CD4-positive, alpha-beta T cell treated with Interleukin-4 for 4 hours (primary cell): ENCODE measurements at places on chromosomes 11 and 22.

DNA sequence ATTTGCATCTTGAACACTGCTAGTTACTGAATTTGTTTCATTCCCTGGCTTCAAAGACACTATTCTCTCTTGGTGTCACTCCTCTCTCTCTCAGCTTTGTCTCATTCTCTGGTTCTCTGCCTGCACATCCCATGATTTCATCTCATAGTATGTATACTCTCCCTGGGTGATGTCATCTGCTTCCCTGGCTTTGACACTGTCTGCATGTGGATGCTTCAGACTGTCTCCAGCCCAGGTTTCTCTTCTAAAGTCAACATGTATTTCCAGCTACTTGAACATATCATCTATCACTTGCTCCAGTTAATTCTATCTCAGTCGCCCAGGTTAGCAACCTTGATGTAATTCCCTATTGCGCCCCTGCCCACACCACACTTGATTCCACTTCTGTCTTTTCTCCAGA lies 9.3 kb upstream of the ACAT1 start:
- DNase-seq = no peak

GRCh38 chr11:133207995-133208394 lies 324.3 kb downstream of the OPCML start:
- no peak for DNase-seq

- DNase-seq = no peak
These were observed 11.5 kb upstream of the SLC22A6 start for GRCh38 chr11:62996271-62996670.

DNA sequence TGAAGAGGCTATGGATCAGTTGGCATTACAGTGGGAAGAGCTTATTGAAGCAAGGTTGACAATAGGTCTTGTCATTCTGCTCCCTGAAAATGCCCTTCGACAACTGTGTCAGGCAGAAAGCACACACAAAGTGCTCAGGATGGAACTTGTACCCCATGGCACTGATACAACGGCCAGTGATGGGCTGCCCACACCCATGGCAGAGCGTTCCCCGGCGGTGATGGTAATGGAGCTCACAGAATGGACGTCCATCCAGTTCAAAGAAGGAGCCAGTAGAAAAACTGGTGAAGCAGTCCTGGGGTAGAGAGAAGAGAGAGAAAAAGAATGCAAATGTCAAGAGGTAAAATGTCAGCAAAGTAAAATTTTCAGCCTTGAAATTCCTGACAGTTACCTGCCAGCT lies 19.5 kb upstream of the OR5B21 start:
- DNase-seq = no peak

GRCh38 chr11:121650351-121651256 lies 197.8 kb upstream of the SORL1-AS1 start:
- peak; percentile 39 for DNase-seq

GRCh38 chr11:133928628-133929059 lies 28.1 kb downstream of the IGSF9B start:
- peak; percentile 63 for DNase-seq

DNA sequence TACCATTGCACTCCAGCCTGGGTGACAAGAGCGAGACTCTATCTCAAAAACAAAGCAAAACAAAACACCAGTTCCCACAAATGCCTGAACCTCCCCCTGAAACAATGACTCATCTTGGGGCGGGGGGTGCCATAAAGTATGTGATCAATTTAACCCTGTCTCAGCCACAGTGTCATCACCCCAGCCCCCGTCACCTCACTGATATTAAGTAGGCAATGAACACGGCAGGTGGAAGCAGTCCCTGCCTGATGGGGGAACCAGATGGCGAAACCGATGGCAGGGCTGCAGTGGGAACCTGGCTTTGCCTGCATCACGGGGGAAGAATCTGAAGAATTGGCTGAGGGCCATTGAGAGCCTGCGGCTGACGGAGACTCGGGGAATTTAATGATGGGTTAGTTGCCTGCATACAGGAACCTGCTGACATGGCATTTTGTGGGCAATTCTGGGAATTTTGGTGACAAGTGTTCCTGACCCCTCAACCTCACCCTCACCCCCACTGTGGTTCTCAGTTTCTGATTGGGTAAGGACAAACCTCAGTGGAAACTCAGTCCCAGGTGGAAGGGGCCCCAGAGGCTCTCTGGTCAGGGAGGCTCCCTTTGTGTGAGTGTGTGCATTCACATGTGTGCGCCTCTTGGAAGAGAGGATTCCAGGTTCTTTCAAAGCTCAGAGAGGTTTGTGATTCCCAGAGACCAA lies 39.1 kb upstream of the SHISAL1 start:
- no peak for DNase-seq

DNA sequence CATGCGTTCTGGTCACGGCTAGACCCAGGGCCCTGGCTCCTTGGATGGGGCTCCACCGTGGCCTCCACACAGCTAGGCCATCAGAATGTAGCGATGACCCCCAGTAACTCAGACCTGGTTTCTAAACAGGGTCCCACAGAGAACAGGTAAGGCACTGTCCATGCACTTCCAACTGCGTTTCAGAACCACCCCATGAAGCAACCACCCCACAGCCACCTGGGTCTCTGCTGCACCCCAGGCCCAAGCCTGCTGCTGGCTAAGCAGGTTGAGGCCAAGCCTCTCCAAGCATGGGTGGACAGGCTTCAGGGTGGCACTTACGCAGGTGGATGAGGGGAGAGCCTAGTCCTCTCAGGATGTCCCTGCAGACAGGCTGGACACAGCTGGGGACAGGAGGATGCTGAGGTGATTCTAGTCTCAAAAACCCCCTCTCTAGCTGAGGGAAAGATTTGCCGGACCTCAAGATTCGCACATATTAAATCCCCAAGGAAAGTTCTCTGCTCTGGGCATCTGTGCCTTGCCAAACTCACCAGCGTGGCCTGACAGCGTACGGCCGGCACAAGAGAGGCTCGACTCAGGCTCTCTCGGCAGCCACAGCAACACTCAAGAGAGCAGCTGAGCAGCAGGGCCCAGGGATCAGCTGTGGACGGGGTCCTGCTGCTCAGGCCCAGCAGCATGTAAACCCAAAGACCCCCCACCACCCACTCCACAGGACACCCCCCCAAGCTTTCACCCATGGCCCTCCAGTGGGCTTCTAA lies 141.6 kb downstream of the CRYBB2 start:
- DNase-seq = no peak

DNA sequence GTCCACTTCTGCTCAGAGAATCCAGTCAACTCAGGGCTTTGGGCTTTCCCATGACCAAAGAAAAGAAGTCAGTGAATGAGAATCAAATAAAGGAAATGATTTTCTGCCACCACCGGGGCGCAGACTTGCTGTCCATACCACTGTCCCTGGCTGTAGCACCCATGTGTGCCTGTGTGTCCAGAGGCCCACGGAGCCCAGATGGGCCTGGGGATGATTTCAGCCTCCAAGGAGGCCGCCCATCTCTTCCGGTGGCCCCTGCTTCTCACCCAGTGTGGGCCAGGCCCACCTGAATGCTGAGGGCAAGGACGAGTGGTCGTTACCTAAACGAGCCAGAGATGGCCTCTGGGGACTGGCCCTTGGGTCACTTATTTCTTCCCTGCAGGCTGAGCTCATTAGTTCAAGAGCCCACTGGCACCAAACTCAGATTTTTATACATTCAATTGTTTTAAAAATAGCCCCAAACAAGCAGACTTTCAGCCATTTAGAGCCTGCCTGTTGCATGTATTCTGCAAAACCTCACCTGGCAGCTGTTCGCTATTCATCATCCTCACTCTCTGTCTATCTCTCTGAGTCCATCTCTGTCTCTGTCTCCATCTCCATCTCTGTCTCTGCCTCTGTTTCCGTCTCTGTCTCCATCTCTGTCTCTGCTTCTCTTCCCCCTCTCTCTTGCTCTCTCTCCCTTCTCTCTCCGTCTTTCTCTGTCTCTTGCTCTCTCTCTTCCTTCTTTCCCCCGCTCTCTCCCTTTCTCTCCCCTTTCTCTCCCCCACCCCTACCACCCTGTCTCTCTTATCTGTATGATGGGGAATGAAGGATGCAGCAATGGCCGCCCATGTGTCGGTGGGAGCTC lies 24.2 kb downstream of the KRTAP5-5 start:
- no peak for DNase-seq

DNA sequence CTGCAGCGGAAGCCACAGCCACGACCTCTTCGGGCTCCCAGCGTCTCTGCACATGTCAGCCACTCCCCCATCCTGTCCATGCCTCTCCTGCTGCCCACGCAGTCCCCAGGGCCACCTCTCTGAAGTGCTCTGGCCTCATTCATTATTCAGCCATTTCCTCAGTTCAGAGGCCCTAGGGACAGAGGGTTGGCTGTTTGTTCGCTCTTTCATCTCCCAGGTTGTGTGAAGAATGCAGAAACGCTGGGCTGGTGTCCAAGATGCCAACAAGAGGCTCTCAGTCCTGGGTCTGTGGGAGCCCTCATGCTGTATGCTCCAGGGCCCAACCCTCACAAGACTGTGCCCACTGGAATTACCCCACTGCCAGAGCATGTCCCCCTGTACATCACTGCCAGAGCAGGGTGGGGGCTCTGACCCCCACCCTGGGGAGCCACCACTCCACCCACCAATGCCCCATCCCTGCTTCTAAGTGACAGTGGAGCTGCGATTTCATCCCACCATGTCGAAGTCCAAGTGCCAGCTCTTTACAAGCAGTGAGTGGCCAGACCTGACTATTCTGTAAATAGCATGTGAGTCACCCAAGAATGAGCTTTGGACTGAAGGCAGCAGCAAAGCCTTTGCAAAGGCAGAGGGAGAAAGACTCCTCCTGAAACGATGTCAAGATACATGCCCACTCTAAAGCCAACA lies 209.6 kb downstream of the BUD13 start:
- no peak for DNase-seq

DNA sequence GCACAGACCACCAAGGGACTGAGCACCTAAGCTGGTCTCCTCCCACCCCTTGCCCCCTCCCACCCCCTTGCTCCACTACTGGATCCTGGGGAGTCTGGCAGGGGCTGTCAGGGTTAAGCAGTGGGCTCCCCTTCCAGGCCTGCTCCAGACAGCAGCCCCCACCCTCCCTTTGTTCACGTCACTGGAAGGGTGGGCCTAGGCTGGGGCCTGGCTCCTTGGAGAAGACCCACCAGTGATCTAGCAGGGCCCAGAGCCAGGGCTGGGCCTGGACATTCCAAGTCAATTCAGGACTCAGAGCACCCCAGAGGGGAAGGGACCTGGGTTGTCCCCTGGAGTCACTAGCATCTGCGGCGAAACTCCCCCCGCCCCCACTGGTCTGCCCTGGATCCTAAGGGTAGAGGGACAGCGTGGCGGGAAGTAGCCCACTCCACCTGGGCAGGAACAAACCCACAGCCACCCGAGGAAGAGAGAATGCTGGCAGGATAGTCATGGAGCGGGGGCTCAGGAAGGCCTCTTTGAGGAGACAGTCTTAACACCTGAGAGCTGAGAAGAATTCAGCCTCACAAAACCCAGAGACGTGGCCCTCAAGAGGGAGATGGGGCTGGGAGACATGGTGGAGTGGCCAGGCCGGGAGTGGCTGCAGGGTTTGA lies 45.8 kb downstream of the IGLL1 start:
- DNase-seq = no peak

DNA sequence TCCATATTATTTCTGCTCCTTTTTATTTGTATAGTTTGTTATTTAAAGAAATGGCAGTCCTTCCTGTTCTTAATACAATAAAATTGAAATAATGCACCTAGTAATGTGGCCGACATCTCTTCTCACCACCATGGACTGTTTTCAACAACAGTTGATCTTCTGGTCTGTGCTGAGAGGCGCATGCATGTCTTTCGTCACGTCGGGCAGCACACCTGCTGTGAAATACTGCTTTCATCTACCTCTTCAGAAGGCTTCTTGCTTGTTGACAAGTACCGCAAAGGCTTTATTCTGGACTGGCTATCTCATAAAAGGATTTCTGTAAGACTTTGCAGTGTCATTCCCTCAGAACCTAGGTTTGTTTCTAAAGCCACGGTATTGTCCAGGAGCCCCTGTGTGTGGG lies 13.9 kb upstream of the MYO18B start:
- no peak for DNase-seq

DNA sequence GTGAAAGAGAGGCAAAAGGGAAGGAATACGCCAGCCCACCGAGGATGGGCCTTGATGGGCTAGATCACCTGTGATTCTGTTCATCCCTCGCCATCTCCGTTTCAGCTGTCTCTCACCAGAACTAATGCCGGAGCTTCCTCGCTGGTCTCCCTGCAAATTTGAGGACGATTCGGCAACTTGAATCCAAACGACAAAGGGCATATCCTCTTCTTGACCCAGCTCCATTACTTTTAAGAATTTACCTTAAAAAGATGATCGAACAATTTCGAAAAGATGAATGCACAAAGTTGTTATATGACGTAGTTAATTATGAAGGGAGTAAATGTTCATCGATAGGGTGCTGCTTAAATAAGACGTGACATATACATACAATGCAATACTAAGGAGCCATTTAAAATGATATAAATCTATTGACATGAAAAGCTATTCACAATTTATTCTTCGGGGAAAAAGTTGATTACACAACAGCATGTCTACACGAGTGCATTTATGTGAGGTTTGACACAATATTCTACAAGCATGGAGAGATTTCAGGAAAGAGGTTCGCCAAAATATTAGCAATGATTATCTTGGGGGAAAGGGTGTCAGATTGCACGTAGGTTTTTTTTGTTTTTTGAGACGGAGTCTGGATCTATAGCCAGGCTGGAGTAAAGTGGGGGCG lies 937 bp upstream of the FAM168A start:
- DNase-seq = no peak

DNA sequence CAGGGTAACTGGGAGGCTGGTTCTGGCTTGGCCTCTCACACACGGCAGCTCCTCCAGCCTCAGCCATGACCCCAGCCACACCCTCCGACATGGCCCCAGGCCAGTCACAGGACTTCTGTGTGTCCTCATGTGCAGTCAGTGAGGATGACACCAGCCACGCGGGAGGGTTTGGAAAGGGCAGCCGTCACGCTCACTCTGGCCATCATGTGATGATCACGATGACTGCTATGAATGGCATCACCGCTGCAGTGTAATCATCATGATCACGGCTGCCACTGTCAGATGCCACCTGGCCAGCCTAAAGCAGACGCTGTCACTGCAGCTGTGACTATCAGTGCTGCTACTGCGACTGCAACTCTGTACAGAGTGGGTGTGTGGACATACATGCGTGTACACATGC lies 640.9 kb downstream of the BRD1 start:
- DNase-seq = no peak

GRCh38 chr22:19526702-19527111 lies 2.5 kb upstream of the CLDN5 start:
- no peak for DNase-seq
